NCI-H524 (cell line): ENCODE measurements at places on chromosomes 2 and 18.

DNA sequence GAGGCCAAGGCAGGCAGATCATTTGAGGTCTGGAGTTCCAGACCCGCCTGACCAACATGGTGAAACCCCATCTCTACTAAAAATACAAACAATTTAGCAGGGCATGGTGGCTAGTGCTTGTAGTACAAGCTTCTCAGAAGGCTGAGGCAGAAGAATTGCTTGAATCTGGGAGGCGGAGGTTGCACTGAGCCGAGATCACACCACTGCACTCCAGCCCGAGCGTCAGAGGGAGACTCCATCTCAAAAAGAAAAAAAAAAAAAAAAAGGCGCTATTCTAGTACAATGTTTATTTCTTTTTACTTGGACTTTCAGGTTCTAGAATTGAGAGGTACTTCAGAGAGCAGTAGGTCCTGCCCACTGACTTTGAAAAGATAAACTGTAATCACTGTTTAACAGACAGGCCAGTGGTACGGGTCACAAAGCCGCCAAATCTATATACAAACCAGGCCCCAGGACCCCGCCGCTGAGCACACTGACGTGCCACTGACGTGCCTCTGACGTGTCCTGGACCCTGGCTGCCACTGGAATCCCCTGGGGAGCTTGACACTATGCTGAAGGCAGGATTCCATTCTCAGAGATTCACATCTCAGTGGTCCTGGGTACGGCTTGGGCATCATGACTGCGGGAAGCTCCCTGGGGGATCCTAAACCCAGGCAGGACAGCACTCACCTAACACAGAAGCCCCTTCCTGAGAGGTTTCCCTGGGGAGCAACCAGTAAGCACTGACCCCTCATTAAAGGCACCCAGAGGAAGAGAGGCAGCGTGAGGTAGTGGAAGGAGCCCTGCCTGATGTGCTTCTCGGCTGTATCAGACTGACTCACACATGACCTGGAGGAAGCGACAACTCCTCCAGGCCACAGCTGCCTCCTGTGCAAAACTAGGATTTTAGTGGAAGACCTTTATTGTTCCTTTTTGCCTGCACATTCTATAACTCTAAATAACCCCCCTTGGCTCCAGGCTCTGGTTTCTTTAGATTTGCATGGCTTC is 197.8 kb upstream of the MEIS1 start:
- no peak for DNase-seq

DNA sequence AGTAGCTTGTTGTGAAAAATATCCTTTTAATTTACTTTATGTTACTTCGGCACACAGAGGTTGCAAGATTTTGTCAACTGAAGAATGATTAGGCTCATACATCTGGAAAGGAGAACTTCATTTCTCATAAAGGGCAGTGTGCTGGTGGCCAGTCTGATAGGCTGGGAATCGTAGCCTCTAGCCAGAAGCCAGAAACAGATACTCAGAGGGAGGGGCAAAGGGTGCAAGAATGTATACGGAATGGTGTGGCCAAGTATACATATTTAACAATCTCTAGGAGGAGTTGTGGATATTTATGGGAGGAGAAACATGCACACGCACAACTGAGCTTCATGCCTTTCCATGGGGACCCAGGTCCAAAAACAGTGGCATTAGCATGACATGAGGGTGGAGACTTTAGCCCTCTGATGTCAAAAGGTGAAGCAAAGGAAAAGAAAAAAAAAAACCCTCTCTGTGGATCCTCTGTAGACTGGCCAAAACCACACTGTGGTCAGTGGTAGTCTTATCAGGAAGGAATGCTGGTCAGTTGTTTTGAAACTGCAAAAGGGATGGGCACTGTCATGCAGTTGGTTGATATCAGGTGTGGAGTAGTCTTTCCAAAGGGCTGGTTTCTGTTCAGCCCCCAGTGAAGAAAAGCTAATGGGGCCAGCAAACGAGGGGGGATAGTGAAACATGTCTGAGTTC is 34.9 kb upstream of the APCDD1 start:
- DNase-seq: no peak

GRCh38 chr18:49362431-49362830 is 98.0 kb downstream of the DYM start:
- DNase-seq: no peak

GRCh38 chr2:11482473-11483035 is 16.6 kb upstream of the E2F6 start:
- peak; percentile 49 for DNase-seq

DNA sequence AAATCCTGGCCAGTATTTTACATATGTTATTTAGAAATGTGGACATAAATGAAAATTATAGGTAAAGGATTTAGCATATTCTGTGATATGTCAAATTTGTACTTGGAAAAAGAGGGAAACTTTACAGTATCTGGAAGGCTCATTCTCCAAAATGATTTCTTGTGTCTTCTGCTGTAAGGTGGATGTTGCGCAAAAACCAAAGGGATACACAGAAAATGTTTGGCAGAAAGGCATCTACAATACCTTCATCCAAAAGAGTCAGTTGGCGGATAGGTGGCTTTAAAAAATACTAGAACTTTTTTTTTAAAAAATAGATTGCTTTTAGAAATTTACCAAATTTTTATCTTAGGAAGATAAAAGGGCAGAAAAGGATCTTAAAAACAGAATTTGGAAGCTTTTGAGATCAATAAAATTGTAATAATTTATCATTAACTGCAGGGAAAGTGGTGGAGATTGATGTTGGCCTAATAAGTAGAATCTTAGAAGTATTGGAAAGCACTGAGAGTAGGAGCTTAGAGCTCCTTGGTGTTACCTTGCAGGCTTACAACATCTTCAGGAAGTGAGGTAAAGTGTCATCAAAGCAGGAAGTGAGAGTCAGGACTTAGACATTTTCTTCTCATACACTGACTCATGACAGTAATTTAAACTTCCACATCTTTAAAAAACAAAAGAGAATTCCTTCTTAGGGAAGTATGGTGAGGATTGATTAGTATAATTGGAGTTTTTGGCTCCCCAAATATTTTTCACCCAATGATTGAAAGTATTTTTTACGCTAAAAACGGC is 2.1 kb downstream of the NABP1 start:
- DNase-seq: no peak

- no peak for DNase-seq
Measured at GRCh38 chr18:70333757-70334156, 44.9 kb downstream of the SOCS6 start.

GRCh38 chr2:239579081-239579480 is 178.3 kb upstream of the HDAC4 start:
- DNase-seq: no peak

DNA sequence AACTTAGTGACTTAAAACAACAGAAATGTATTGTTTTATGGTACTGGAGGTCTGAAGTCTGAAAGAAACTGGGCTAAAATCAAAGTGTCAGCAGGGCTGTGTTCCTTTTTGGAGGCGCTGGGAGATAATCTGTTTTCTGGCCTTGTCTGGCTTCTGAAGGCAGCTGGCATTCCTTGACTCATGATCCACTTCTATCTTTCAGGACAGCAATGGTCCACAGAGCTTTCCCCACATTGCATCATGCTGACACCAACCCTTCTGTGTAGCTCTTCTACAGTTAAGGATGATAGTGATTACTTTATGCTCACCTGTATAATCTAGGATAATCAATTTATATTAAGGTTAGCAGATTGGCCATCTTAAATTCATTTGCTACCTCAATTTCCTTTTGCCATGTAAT is 392.1 kb downstream of the TDRD15 start:
- DNase-seq: no peak
